Uterus (tissue), 4 donors: ENCODE measurements at places on chromosomes 5 and 9.

- H3K27me3 ChIP-seq: no peaks in the 10 kb centered on the region
- H3K4me3 ChIP-seq: no peak overlapping the region
- no peaks in the 10 kb centered on the region for H3K36me3 ChIP-seq
- H3K4me1 ChIP-seq: no peaks in the 10 kb centered on the region
- no peak overlapping the region for H3K27ac ChIP-seq
Measured at GRCh38 chr9:19998153-19998552, 209.3 kb upstream of the SLC24A2 start.

- H3K36me3 ChIP-seq: no peaks in the 10 kb centered on the region
- H3K4me1 ChIP-seq: no peaks in the 10 kb centered on the region
- no peak for DNase-seq
- H3K4me3 ChIP-seq: no peak overlapping the region
Measured at GRCh38 chr5:161535762-161536161, 10.8 kb downstream of the GABRB2 start.

DNA sequence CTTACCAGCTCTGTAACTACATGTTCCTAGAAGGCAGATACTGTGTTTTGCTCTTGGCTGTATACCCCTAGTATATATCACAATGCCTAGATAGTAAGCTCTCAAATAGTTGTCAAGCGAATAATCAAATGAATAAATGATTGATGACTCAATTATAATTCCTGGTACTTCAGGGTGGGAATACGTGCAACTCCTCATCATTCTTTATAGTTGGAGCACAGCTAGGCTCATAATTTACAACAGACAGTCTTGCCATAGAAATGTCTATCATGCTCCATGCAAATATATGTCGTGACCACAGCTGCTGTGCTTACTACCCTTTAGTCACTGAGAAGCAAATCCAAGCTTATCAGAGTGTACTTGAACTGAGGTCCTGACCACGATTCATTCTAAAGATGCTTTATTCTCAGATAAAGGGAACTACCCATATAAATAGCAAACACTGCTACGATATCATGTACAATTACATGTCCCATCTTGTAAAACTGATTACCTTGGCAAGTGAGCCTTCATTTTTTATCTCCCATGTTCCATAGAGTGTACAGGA is 52.1 kb downstream of the STRBP start:
- no peak overlapping the region for H3K4me3 ChIP-seq
- no peak overlapping the region for H3K27ac ChIP-seq
- DNase-seq: no peak
- no peaks in the 10 kb centered on the region for H3K27me3 ChIP-seq

DNA sequence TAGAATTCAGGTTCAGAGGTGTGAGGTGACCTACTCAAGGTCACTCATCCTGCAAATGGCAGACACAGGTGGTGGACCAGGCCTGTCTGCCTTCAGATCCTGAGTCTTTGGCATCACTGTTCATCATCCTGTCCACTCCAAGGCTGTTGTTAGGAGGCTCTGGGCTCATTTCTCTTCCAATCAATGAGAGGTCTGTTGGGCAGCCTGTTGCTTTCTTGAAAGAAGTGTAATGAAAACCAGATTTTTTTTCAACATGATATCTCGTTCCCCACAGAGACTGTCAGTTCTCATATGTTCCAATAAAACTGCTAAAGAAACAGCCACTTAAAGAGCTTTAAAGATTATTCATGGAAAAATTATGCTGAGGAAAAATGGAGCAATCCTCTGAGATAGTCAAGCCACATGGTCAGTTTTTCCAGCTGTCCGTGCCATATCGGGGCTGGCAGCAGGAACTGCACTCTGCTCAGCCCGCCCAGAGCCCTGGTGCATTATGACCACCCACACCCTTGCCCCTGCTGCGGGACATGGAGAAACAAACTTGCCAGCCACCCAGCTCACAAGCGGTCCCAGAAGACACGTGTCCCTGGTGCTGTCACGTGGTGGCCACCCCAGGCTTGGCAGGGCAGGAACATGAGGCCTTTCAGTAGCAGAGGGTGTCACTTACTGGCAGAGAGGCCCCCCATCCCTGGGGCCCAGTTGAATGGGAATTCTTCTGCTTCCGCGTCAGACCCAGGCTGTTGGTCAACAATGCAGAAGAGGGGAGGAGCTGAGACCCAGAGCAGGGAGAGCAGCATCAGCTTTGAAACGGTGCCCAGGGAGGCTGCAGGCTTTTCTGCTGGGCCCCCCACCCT is 63.7 kb upstream of the ANGPTL2 start:
- no peaks in the 10 kb centered on the region for H3K27me3 ChIP-seq
- peak; percentile 93 for DNase-seq
- H3K36me3 ChIP-seq: no peaks in the 10 kb centered on the region
- peaks cover 22% of the 10 kb centered on the region for H3K4me1 ChIP-seq

- no peak overlapping the region for H3K27ac ChIP-seq
- no peaks in the 10 kb centered on the region for H3K36me3 ChIP-seq
- DNase-seq: no peak
- no peaks in the 10 kb centered on the region for H3K4me1 ChIP-seq
Measured at GRCh38 chr5:115241881-115242642, 20.6 kb downstream of the PGGT1B start.

DNA sequence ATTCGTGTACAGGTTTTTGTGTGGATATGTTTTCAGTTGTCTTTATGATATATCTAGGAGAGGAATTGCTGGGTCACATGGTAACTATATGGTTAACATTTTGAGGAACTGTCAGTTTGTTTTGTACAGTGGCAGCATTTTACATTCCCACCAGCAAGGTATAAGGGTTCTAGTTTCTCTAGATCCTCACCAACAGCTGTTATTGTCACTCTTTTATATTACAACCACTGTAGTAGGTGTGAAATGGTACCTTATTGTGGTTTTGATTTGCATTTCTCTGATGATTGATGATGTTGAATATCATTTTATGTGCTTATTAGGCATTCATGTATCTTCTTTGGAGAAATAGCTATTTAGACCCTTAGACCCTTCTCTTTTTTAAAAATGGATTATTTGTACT is 82.9 kb downstream of the CCDC171 start:
- no peak overlapping the region for H3K27ac ChIP-seq
- no peaks in the 10 kb centered on the region for H3K4me1 ChIP-seq
- H3K36me3 ChIP-seq: peaks cover 4% of the 10 kb centered on the region
- no peak for DNase-seq
- no peaks in the 10 kb centered on the region for H3K27me3 ChIP-seq

DNA sequence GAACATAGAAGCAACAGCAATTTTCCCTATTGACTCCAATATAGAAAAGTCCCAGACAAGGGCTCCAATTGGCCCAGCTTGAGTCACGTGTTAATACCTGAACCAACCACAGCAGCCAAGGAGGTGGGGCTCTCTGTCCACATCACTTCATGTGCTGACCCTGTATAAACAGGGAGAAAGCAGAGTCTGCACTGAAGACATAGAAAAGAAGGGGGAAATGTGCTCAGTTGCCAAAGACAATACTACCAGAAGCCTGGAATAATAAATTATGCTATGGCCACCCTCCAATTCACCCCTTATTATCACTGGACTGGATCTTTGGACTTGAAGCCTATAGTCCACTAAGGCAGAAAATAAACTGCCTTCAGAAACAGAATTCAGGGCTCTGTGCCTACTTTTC is 275.4 kb downstream of the EPB41L4A start:
- no peak overlapping the region for H3K27ac ChIP-seq
- H3K36me3 ChIP-seq: no peaks in the 10 kb centered on the region
- H3K27me3 ChIP-seq: no peaks in the 10 kb centered on the region
- no peak overlapping the region for H3K4me3 ChIP-seq
- DNase-seq: no peak

DNA sequence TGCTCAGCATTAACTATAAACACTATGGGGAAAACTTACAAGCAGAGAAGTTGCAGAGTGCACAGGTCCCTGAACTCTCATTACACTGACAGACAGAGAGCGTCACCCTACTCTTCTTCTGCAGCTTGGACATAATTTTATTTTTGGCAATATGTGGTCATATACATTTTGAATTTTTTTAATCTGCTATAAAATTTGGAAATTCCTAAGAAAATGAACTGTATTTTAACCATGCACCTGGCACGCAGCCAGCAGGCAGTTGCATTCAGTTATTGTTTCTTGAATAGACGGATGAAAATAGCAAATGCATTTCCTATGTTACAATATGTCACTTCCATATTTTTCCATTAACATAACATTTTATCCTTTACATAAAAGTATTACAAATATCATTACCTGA is 100.2 kb downstream of the SLC25A46 start:
- peaks cover 3% of the 10 kb centered on the region for H3K4me1 ChIP-seq
- DNase-seq: no peak
- no peak overlapping the region for H3K27ac ChIP-seq
- no peak overlapping the region for H3K4me3 ChIP-seq

- H3K36me3 ChIP-seq: no peaks in the 10 kb centered on the region
- no peak overlapping the region for H3K27ac ChIP-seq
- no peaks in the 10 kb centered on the region for H3K4me1 ChIP-seq
- DNase-seq: no peak
Measured at GRCh38 chr5:40270274-40270845, 409.4 kb upstream of the PTGER4 start.

- no peaks in the 10 kb centered on the region for H3K4me1 ChIP-seq
- H3K4me3 ChIP-seq: no peak overlapping the region
- no peak for DNase-seq
Measured at GRCh38 chr5:72147569-72147968, 40.3 kb downstream of the MAP1B start.

DNA sequence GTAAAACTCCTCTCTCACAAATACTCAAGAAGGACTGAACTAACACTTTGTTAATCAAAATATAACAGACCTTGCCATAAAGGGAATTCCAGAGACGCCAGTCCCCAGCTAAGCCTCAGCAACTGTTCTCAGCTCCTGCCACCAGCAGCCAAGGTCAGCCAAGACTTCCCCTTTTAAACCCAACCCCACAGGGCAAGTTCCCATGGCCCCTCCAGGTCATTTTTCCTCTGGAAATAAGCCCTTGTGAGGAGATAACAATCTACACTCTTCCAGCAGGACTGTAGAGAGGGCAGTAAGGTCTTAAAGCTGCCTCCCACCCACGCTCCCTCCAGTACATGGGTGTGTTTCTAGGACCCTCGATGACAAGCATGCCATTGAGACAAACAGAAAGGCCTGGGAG is 78.3 kb downstream of the DPYSL3 start:
- H3K27ac ChIP-seq: peak overlapping the region; percentile 62
- DNase-seq: no peak
- H3K4me3 ChIP-seq: no peak overlapping the region
- H3K4me1 ChIP-seq: peaks cover 16% of the 10 kb centered on the region

DNA sequence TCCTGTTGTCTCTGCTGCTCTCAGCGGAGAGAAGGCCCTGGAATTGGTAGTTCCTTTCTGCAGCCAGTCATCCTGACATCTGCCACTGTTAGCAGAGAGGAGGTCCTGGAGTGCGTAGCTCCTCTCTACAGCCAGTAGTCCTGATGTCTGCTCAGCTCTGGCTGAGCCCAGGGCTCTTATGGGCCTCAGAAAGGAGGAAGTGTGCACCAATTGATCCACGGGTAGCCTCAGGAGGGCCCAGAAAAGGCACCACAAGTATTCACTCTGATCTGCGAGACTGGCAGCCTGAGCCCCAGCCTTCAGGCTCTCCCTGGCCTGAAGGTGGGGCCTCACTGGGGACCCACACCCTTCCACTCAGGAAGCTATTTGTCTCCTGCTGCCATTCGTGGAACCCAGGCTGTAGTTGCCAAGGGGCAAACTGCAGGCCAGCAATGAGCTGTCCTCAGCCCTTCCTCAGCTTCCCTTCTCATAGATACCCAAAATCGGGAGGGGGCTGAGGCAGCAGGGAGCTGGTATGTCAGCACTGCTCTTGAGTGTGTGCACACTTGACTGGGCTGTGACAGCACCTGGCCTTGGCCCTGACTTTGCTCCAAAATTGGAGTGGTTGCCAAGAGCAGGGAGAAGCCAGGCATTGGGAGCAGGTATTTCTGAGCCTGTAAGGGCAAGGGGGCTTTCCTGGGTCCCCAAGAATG is 1049.5 kb upstream of the ACO1 start:
- no peak overlapping the region for H3K4me3 ChIP-seq
- H3K27ac ChIP-seq: no peak overlapping the region
- no peaks in the 10 kb centered on the region for H3K27me3 ChIP-seq
- no peaks in the 10 kb centered on the region for H3K4me1 ChIP-seq
- no peak for DNase-seq

GRCh38 chr9:71587576-71588362 is 180.5 kb downstream of the CEMIP2 start:
- H3K36me3 ChIP-seq: no peaks in the 10 kb centered on the region
- H3K27ac ChIP-seq: no peak overlapping the region
- H3K27me3 ChIP-seq: no peaks in the 10 kb centered on the region

- no peaks in the 10 kb centered on the region for H3K36me3 ChIP-seq
- H3K27me3 ChIP-seq: no peaks in the 10 kb centered on the region
- no peak overlapping the region for H3K27ac ChIP-seq
- H3K4me3 ChIP-seq: no peak overlapping the region
- no peak for DNase-seq
Measured at GRCh38 chr9:125652759-125653158, 54.2 kb downstream of the MAPKAP1 start.

GRCh38 chr5:99314721-99315120 is 385.9 kb upstream of the CHD1 start:
- no peak overlapping the region for H3K27ac ChIP-seq
- H3K27me3 ChIP-seq: no peaks in the 10 kb centered on the region
- no peak overlapping the region for H3K4me3 ChIP-seq
- DNase-seq: no peak
- no peaks in the 10 kb centered on the region for H3K4me1 ChIP-seq
- no peaks in the 10 kb centered on the region for H3K36me3 ChIP-seq

DNA sequence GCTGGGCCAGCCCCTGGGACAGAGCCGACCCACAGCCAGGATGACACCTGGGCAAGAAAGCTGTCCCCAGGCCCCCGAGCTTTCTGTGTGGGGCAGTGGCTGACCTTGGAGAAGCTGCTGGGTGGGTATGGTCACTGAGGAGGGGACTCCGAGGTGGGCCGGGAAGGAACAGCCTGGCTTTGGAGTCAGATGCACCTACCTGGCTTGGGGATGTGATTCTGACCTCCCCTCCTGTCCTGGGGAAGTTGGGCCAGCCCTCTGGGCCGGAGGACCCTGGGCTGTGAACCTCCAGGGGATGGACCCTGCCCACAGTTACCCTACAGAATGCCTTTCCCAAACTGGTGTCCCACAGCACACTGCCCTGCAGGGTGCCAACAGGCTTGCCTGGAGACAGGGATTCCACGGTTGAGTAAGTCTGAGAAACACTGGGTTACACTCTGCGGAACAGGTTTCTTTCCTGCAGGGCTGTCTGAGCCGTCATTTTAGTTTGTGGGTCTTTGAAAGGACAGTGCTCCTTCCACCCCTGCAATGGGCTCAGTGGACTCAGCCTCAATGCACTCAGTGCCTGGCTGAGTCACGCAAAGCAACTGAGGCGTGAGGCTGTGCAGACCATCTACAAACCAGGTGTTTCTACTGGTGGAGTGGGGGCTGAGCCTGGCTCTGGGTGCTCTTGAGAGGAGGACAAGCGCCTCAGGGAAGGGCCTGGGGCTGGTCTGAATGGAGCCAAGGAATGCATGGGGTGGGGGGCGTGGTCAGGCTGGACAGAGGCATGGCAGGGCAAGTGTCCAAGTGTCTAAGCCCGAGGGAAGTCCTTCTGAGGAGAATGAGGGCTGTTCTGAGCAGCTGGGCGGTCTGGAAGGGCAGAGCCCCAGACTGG is 41.3 kb upstream of the PHYKPL start:
- no peak overlapping the region for H3K4me3 ChIP-seq
- no peak overlapping the region for H3K27ac ChIP-seq
- DNase-seq: no peak
- H3K36me3 ChIP-seq: no peaks in the 10 kb centered on the region
- H3K27me3 ChIP-seq: no peaks in the 10 kb centered on the region
- H3K4me1 ChIP-seq: no peaks in the 10 kb centered on the region

GRCh38 chr9:135486267-135487065 is 6.9 kb downstream of the PPP1R26 start:
- no peak overlapping the region for H3K4me3 ChIP-seq
- no peaks in the 10 kb centered on the region for H3K27me3 ChIP-seq
- no peaks in the 10 kb centered on the region for H3K36me3 ChIP-seq
- no peak for DNase-seq
- no peaks in the 10 kb centered on the region for H3K4me1 ChIP-seq
- no peak overlapping the region for H3K27ac ChIP-seq
